GM12865 (cell line): ENCODE measurements at places on chromosomes 4 and X.

- DNase-seq, result peak; percentile 45
Measured at GRCh38 chr4:15809058-15809457, 30.9 kb downstream of the CD38 start.

DNA sequence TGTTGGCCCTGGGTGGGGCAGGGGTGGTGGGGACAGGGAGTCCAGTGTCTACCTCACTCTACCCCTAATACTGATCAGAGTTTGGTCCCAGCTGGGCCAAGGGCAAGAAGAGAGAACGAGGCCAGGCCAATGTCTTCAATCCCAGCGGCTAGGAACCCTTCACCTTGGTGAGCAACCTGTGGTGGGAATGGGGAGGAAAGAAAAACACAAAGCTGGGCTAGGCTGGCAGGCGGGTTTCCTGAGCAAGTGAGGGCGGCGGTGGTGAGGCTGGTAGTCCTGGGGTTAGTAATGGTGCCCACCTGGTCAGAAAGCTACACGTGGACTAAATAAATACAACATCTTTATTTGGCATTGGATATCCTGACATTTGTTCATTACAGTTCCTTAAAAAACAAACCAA lies 5.6 kb downstream of the PQBP1 start:
- DNase-seq, result no peak

DNA sequence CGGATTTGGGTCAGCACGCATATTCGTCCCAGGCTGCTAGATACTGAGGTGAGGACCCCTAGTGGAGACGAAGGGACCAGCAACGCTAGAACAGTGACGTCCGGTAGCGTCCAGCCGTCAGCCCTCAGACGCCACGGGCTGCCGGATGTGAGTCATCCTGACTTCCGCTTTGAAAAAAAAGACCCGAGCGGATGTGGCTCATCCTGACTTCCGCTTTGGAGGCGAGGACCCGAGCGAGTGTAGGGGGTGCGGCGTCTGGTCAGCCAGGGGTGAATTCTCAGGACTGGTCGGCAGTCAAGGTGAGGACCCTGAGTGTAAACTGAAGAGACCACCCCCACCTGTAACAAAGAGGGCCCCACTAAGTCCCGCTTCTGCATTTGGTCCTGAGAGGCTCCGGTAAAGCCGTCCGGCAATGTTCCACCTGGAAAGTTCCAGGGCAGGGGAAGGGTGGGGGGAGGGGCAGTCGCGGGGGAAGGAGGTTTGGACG lies at the start of gene MAGEB2:
Gene MAGEB2 (plus strand): TSS at position 207 of the 487 bp plus-strand sequence. CDS start 3,018 bp downstream, outside the sequence.
- no peak for DNase-seq

GRCh38 chrX:25034889-25035288 lies 19.1 kb upstream of the ARX start:
- DNase-seq, result no peak

GRCh38 chr4:174213731-174214100 lies 69.8 kb downstream of the FBXO8 start:
- no peak for DNase-seq

DNA sequence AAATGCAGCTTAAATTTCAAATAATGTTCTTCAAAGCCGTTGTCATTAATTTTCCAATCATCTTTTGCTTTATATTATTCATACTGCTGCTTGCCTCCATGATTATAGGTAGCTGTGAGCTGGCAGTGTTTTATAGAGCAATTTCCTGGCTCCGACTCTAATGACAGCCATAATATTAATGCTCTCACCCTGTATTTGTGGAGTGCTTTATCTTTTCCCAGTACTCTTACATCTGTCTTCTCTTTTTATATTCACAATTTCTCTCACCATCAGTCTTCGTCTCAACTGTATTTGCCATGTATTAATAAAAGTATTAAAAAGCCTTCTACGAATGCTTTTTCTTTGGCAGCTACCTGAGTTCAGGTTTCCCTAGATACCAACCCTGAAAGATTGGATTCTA lies 21.0 kb downstream of the ATXN3L start:
- no peak for DNase-seq

DNA sequence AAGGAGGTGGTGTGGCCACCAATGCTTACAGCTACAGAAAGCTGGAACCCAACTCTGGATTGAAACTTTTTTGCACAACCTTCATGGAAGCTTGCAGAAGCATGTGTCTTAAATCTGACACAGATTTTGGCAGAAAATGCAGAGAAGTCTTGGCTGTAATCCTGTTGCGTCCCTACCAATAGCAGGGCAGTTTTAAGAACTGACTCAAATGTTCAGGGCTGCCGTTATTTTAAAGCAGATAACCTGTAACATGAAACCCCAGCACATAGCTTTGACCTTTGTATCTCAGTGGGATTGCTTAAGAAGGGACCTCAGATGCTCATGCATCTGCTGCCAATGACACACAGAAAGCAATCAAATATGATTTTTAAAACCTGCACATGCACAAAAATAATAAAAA lies at the start of gene VEGFD:
Gene VEGFD (minus strand): TSS at position 110 of the 400 bp plus-strand sequence. CDS start 467 bp downstream, outside the sequence.
- DNase-seq, result no peak

DNA sequence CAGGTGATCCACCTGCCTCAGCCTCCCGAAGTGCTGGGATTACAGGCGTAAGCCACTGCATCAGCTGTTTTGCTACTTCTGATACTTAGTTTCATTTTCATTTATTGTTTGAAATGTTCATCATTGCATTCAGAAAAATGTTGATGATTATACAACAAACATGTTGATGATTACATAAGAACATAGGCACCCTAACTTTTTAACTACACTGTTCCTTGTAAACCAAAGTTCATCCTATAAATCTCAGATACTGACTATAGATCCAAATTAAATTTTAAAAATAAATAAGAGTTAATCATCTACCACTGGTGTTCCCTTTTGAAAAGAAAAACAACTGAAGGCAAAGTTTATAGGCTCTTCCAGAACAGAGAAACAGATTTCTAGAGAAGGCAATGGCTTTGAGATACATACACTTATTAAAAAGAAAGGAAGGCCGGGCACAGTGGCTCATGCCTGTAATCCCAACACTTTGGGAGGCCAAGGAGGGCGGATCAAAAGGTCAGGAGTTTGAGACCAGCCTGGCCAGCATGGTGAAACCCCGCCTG lies 23.4 kb downstream of the TRIM75 start:
- no peak for DNase-seq

- no peak for DNase-seq
Measured at GRCh38 chr4:4539481-4539880, 2.4 kb downstream of the STX18 start.
